ENCODE measurements at places on chromosomes 13 and 19. TPM values are rescaled to one million over a fixed set of nuclear protein-coding genes. Genes with fewer than 3 reads are reported as not detected.

Gene CACNG8
- not detected for total RNA-seq

Gene CALR3
- total RNA-seq = not detected

Gene FPR3
- not detected for total RNA-seq

- no peak for DNase-seq
- peak overlapping the region; percentile 93 for H3K27ac ChIP-seq
- no peaks in the 10 kb centered on the region for H3K27me3 ChIP-seq
- H3K4me1 ChIP-seq = peaks cover 47% of the 10 kb centered on the region
- peak overlapping the region; percentile 98 for H3K4me3 ChIP-seq
Measured at GRCh38 chr13:98575904-98576199, 1.1 kb downstream of the STK24 start.

Measured in activated CD4-positive, alpha-beta T cell treated with anti-CD3 and anti-CD28 coated beads, Interleukin-2, amount 10 ng/mL, durations not matched to agents 7 days and 5 days (primary cell).